ENCODE measurements at places on chromosomes 3 and 15. TPM values are rescaled to one million over a fixed set of nuclear protein-coding genes. Genes with fewer than 3 reads are reported as not detected.

DNA sequence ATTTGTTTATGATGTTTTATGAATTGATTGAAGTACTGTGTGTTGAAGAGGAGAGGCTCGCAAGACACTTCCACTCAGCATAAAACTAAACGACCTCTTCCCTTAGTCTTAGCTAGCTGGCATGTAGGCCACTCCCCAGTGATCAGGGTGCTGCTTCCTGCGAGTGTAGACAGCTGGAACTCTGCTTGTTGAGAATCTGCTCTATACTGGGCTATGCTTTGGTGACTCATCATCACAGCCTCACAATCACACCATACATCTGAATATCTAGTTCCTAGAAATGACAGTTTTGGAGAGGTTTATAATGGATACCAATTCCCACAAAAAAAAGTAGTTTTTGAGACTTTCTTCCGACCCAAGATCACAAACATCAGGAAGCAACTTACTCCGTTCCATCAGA is 1.5 kb upstream of the SLC24A5 start:
- peaks cover 9% of the 10 kb centered on the region for H3K27me3 ChIP-seq
- no peak overlapping the region for H3K27ac ChIP-seq
- no peak overlapping the region for H3K4me3 ChIP-seq
- no peak for DNase-seq
- no peaks in the 10 kb centered on the region for H3K36me3 ChIP-seq

- no peaks in the 10 kb centered on the region for H3K27me3 ChIP-seq
- peaks cover 32% of the 10 kb centered on the region for H3K4me1 ChIP-seq
These were observed 35.1 kb downstream of the USP3 start for GRCh38 chr15:63539521-63539920.

- peak; percentile 69 for DNase-seq
- H3K4me3 ChIP-seq = peak overlapping the region; percentile 69
- H3K4me1 ChIP-seq = peaks cover 51% of the 10 kb centered on the region
- H3K36me3 ChIP-seq = peaks cover under 1% of the 10 kb centered on the region
- no peaks in the 10 kb centered on the region for H3K27me3 ChIP-seq
These were observed 670 bp upstream of the ATP13A3 start for GRCh38 chr3:194487289-194488054.

- no peak for DNase-seq
- peak overlapping the region; percentile 15 for H3K4me3 ChIP-seq
- no peak overlapping the region for H3K27ac ChIP-seq
- H3K36me3 ChIP-seq = no peaks in the 10 kb centered on the region
- H3K27me3 ChIP-seq = no peaks in the 10 kb centered on the region
These were observed 14.6 kb upstream of the FANCD2 start for GRCh38 chr3:10011631-10012030.

GRCh38 chr3:170528726-170529125 is 57.1 kb downstream of the SLC7A14 start:
- H3K4me1 ChIP-seq = no peaks in the 10 kb centered on the region
- H3K36me3 ChIP-seq = no peaks in the 10 kb centered on the region
- no peak overlapping the region for H3K4me3 ChIP-seq
- DNase-seq = no peak
- H3K27ac ChIP-seq = no peak overlapping the region

GRCh38 chr3:9398700-9399336 is 1.4 kb downstream of the SETD5 start:
- H3K4me1 ChIP-seq = peaks cover 70% of the 10 kb centered on the region
- no peak for DNase-seq
- H3K36me3 ChIP-seq = peaks cover 28% of the 10 kb centered on the region
- H3K27me3 ChIP-seq = no peaks in the 10 kb centered on the region

- no peaks in the 10 kb centered on the region for H3K4me1 ChIP-seq
- no peak overlapping the region for H3K4me3 ChIP-seq
- no peak overlapping the region for H3K27ac ChIP-seq
- no peaks in the 10 kb centered on the region for H3K36me3 ChIP-seq
- DNase-seq = no peak
- H3K27me3 ChIP-seq = peaks cover 33% of the 10 kb centered on the region
These were observed 171.8 kb downstream of the SMAD6 start for GRCh38 chr15:66873856-66874255.

DNA sequence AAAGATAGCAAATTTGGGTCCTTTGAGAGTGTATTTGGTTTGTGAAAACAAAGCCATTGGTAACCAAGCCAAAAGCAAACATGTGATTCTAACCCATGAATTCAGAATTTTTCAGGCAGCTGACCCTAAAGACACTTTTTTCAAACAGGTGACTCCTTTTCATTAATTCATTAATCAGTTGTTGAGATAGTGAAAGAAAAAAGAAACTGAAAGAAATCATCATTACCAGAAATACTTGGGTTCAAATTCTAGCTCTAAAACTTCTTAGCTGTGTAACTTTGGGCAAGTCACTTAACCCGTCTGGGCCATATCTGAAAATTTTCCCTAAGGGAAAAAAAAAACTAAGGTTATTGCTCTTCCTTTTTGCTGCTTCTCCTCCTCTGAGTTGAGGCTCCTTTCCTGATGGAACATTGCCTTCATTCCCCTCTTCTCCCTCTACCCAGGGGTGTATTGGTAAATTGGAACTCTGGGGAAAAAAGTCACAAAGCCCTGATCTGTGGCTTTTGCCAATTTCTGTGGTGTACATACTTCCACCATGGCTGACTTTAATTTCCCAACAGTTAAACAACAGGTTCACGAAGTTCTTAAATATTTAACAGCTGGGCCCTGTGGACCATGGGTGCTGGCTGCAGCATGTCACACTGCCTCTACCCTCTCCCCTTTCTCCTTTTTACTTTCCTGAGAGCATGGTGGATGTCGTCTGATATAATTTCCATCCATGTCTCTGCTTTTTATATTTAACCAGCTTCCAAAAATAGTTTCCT is 120.3 kb downstream of the ASB7 start:
- DNase-seq = no peak
- no peaks in the 10 kb centered on the region for H3K36me3 ChIP-seq
- peaks cover 11% of the 10 kb centered on the region for H3K27me3 ChIP-seq
- H3K4me3 ChIP-seq = no peak overlapping the region
- H3K27ac ChIP-seq = no peak overlapping the region
- H3K4me1 ChIP-seq = no peaks in the 10 kb centered on the region

DNA sequence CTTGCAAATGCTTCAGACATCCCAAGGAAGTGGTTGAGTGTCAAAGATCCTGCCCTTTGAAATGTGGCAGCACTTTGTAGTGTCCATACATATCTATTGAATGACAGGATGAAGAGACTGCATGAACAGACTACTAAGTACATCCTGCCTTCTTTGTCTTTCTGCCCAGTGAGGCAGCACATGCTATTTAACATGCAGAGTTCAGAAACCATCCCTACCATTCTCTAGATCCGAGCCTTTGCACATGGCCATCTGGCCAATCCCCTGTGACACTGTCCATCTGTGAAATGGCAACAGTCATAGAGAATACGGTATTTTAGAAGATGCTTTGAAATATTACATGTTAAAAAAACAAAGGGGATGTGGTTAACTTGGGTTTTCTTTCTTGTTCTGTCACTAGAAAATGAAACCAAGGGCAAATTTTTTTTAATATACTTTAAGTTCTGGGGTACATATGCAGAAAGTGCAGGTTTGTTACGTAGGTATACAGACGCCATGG is 519.6 kb downstream of the NTRK3 start:
- no peak overlapping the region for H3K4me3 ChIP-seq
- H3K27me3 ChIP-seq = peaks cover 7% of the 10 kb centered on the region
- H3K36me3 ChIP-seq = no peaks in the 10 kb centered on the region
- H3K4me1 ChIP-seq = no peaks in the 10 kb centered on the region
- DNase-seq = no peak

GRCh38 chr15:37038716-37039106 is 61.6 kb downstream of the MEIS2 start:
- no peaks in the 10 kb centered on the region for H3K4me1 ChIP-seq
- H3K27ac ChIP-seq = no peak overlapping the region
- no peak for DNase-seq
- no peak overlapping the region for H3K4me3 ChIP-seq
- no peaks in the 10 kb centered on the region for H3K27me3 ChIP-seq

GRCh38 chr3:108985844-108986243 is 32.2 kb upstream of the GUCA1C start:
- no peaks in the 10 kb centered on the region for H3K36me3 ChIP-seq
- peaks cover 10% of the 10 kb centered on the region for H3K27me3 ChIP-seq
- no peak overlapping the region for H3K27ac ChIP-seq
- H3K4me3 ChIP-seq = no peak overlapping the region
- DNase-seq = no peak

DNA sequence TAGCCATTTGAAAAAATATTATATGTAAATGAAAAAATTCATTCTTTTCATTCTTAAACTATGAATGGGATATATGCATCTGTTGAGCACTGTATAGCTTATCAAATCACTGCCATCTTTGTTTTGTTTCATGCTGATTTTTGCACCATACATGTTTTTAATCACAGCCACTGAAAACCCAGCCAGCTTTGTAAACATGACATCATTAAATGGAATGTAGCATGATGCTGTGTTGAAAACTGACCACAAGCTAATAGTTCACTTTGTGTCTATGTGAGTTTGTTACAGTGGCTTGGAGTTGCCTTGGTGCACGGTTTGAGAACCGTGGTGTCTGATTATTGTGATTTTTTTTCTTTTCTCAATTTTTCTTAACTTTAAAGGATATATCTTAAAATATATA is 75.7 kb downstream of the GMPS start:
- no peaks in the 10 kb centered on the region for H3K36me3 ChIP-seq
- H3K27me3 ChIP-seq = no peaks in the 10 kb centered on the region
- no peak overlapping the region for H3K27ac ChIP-seq
- DNase-seq = no peak

DNA sequence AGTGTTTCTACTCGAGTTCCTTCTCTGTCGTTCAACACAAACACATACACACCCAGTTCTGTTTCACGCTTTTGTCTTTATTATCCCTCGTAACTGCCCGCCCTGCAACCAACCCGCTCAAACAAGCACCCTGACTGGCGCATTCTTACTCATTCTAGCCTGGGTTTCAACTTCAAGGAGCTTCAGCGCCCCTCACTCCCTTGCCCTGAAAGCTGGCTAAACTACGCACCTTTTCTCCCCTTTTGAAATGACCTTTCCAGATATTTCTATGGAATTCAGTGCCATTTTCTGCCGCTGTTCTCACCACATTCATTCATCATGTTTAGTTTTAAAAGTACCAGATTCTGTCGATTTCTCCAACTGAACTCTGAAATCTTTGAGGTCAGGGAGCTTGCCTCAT is 653 bp upstream of the MFSD1 start:
- H3K27me3 ChIP-seq = no peaks in the 10 kb centered on the region
- peak overlapping the region; percentile 85 for H3K4me3 ChIP-seq
- peaks cover 21% of the 10 kb centered on the region for H3K4me1 ChIP-seq
- no peak for DNase-seq
- H3K27ac ChIP-seq = peak overlapping the region; percentile 70

DNA sequence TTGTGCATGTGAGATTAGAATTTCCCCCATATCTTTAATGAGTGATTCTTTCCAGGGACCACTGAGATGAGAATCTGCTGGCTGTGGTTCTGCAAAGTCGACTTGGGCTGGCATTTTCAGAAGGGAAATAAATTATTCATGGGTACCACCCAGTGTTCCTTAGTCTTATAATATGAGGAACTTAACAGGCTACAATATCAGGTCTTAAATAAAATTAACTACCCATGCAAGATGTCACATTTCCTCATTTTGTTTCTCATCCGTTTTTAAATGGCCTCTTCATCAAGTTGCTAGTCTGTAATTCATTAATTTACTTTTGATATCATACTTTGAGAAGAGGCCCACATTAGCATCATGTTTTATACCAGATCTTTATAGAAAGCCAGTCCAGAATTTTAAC is 58.3 kb upstream of the SKOR1 start:
- H3K36me3 ChIP-seq = no peaks in the 10 kb centered on the region
- no peak overlapping the region for H3K27ac ChIP-seq
- no peak overlapping the region for H3K4me3 ChIP-seq
- peaks cover 7% of the 10 kb centered on the region for H3K4me1 ChIP-seq

DNA sequence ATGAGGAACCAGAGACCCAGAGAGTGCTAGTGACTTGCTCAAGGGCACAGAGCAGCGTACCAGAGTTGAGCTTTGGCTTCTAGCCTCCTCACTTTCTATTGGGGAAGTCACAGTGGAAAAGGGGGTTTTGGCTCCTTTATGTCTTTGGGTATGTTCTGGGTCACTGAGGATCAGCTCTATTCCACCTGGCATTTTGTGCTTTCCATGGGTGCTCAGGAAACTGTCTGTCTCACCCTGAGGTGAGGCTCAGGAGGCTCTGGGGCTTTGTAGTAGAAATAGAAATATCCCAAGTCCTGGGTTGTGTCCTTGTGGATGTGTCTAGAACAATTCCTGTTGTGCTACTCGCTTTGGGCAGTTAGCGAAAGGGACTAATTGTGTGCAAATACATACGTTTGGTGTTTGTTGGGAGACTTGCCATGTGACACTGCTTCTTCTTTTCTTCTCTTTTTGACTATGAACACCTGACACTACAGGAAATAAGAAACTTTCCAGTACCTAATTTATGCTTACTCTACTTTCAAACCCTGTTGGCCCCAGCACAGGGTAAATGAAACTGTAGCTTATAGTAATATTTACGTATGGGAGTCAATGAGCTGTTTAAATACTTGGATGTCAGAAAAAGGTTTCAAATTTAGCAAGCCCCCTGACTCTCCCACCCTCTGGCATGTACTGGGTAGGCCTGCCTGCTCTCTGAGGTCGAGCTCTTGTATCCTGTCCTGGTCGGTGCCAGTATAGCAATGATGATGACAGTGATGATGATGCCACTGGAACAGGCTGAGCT is 35.6 kb downstream of the SMAD3 start:
- peak; percentile 59 for DNase-seq
- peaks cover 12% of the 10 kb centered on the region for H3K27me3 ChIP-seq
- no peak overlapping the region for H3K27ac ChIP-seq
- H3K4me3 ChIP-seq = no peak overlapping the region
- peaks cover 6% of the 10 kb centered on the region for H3K36me3 ChIP-seq

ACKR2 gene
- total RNA-seq = 11.5 TPM

DCLK3 gene
- not detected for total RNA-seq

TMEM108 gene
- not detected for total RNA-seq

TNNC1 gene
- not detected for total RNA-seq

ARL6 gene
- total RNA-seq = 4.9 TPM

SUCNR1 gene
- not detected for total RNA-seq

CLRN1 gene
- not detected for total RNA-seq

COLQ gene
- total RNA-seq = 31.8 TPM

GCNT3 gene
- total RNA-seq = not detected

ANKUB1 gene
- total RNA-seq = not detected

VPS18 gene
- total RNA-seq = 27.3 TPM

TM4SF18 gene
- not detected for total RNA-seq
